ENCODE measurements at places on chromosomes 12 and 14.

DNA sequence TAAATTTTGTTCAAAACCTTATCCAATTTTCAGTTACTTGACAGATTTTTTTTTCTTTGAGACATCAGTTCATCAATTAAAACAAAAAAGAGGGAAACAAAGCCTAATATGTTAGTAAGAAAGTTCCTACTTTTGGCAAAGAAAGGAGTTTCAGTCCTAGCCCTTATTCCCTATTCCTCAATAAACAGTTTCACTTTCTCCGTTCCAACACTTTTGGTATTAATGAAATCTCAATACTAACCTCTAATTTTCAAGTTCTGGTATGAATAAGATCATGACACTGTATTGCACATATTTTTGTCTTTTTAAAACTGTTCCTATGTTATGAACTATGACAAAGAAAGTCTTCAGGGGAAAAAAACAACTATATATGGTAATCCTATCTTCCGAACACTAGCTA lies 48.4 kb downstream of the RPS6KA5 start:
- no peaks in the 10 kb centered on the region for H3K27me3 ChIP-seq
- no peak for DNase-seq
- H3K36me3 ChIP-seq: no peaks in the 10 kb centered on the region
- no peaks in the 10 kb centered on the region for H3K4me1 ChIP-seq

DNA sequence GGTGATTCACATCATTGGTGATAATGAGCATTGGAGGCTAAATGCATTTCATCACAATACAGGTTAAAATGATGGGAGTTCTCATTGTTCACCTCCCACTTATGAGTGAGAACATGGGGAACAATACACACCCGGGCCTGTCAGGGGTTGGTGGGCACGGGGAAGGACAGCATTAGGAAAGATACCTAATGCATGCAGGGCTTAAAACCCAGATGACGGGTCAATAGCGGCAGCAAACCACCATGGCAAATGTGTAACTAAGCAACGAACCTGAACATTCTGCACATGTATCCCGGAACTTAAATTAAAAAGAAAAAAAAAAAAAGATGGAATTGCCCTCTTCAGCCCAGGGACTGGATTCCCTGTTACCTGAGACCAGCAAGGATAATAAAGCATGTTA lies 2.3 kb upstream of the LUM start:
- peaks cover 7% of the 10 kb centered on the region for H3K4me1 ChIP-seq
- H3K36me3 ChIP-seq: no peaks in the 10 kb centered on the region
- H3K27me3 ChIP-seq: no peaks in the 10 kb centered on the region
- no peak for DNase-seq
- H3K27ac ChIP-seq: no peak overlapping the region

GRCh38 chr14:33936391-33936790 lies 14.5 kb downstream of the EGLN3 start:
- H3K36me3 ChIP-seq: no peaks in the 10 kb centered on the region
- H3K4me1 ChIP-seq: peaks cover 4% of the 10 kb centered on the region
- DNase-seq: no peak
- H3K4me3 ChIP-seq: no peak overlapping the region
- no peaks in the 10 kb centered on the region for H3K27me3 ChIP-seq
- no peak overlapping the region for H3K27ac ChIP-seq

DNA sequence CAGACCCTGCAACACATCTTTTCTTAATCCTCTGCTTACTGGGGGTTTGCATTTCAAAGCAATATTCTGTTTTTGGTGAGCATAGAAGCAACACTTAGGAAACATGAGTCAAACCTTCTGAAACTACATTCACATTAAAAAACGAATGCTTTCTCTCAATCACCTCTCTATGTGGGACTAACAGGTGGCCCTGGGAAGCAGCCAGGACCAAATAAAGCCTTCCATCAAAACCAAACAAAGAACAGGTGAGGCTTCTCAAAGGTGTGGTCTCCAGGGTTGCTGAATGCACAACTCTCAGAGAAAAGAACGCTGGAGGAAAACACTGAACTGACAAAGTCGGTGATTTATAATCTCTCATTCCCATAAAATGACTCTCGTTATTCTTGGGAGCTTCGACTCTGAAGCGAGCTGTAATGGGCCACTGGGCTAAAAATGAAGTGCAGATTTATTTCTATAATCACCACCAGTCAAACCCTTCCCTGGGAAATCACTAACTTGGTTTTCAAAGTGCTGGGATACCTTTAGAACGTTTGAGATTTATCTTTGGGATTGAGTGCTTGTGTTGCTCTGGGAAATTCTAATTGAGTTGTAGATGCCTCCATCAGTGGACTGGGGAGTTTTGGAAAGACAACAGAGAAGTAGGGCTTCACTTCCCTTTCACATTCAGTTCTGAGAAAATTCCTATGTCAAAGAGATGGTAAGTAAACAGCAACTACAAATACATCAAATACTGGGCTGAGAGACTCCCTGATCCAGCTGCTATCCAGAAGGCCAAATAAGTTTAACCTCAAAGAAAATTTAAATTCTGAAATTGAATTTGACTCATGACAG lies 262.0 kb upstream of the TMPO start:
- H3K36me3 ChIP-seq: no peaks in the 10 kb centered on the region
- no peak overlapping the region for H3K4me3 ChIP-seq
- no peaks in the 10 kb centered on the region for H3K27me3 ChIP-seq
- no peak for DNase-seq
- H3K4me1 ChIP-seq: no peaks in the 10 kb centered on the region

GRCh38 chr12:41167701-41168100 lies 20.4 kb upstream of the PDZRN4 start:
- no peaks in the 10 kb centered on the region for H3K27me3 ChIP-seq
- DNase-seq: no peak
- no peaks in the 10 kb centered on the region for H3K4me1 ChIP-seq
- H3K4me3 ChIP-seq: no peak overlapping the region

- H3K4me3 ChIP-seq: no peak overlapping the region
- no peaks in the 10 kb centered on the region for H3K36me3 ChIP-seq
- no peaks in the 10 kb centered on the region for H3K27me3 ChIP-seq
These were observed 85.9 kb downstream of the PAX9 start for GRCh38 chr14:36747411-36748184.

DNA sequence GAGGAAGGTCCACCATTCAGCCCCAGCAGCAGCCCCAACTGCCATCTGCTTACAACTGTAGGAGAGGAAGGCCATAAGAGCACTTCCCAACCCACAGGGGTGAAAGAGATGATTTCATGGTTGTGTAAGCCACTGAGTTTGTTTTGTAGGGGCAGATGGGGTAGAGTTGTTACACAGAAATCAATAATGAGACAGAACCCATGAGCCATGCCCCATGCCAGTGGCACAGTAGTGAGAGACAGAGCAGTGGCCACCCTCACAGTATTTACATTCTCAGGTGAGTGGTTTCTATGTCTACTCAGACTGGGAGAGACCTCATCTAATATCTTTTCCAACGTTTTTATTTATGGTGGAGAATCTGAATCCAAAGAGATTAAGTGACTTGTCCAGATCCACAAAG lies 68.6 kb downstream of the NUAK1 start:
- no peak overlapping the region for H3K27ac ChIP-seq
- no peak overlapping the region for H3K4me3 ChIP-seq
- peaks cover 38% of the 10 kb centered on the region for H3K36me3 ChIP-seq
- no peaks in the 10 kb centered on the region for H3K27me3 ChIP-seq

- no peak overlapping the region for H3K27ac ChIP-seq
- H3K27me3 ChIP-seq: no peaks in the 10 kb centered on the region
- H3K36me3 ChIP-seq: no peaks in the 10 kb centered on the region
- no peak for DNase-seq
These were observed 67.0 kb upstream of the TTC7B start for GRCh38 chr14:90883197-90883596.

DNA sequence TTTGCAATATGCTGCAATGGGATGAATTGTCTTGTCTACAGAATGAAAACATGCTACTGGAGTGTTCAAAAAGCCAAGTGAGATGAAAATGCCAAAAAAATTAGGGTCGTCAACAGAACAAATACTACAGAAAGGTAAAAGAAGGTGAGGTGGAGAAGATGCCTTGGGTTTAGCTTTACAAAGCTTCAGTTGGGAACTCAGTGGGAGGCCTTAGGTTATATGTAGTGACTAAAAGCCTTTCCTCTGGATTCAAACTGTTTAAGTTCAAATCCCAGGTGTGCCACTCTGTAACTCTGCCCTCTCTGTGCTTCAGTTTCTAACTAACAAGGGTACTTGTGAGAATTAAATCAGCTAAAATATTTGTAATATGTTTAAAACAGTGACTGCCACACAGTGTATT lies 84.9 kb upstream of the PDE3A start:
- H3K36me3 ChIP-seq: no peaks in the 10 kb centered on the region
- H3K27me3 ChIP-seq: no peaks in the 10 kb centered on the region
- H3K4me1 ChIP-seq: no peaks in the 10 kb centered on the region
- H3K27ac ChIP-seq: no peak overlapping the region
- no peak for DNase-seq
- no peak overlapping the region for H3K4me3 ChIP-seq

GRCh38 chr12:52633383-52633782 lies 15.0 kb upstream of the KRT73 start:
- no peak overlapping the region for H3K4me3 ChIP-seq
- no peaks in the 10 kb centered on the region for H3K4me1 ChIP-seq
- H3K27ac ChIP-seq: no peak overlapping the region
- no peaks in the 10 kb centered on the region for H3K36me3 ChIP-seq

DNA sequence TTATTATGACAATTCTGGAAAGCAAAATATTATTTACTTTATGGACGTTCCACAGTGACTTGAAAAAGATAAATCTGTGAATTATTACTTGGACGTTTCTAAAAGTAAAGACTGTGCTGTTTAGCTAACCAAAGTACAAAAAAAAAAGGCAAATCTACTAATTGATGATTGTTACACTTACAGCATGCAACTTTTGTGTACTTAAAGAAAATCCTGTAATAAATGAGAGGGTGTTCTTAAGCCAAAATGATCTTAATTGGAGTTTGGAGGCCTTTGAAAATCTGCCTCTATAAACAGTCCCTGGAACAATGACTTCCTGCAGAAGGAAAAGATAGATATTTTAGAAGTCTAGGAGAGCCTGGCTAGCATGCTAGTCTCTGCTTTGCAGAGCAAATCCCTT lies 434.0 kb upstream of the SYT1 start:
- no peaks in the 10 kb centered on the region for H3K4me1 ChIP-seq
- H3K36me3 ChIP-seq: no peaks in the 10 kb centered on the region
- no peak overlapping the region for H3K4me3 ChIP-seq
- H3K27ac ChIP-seq: no peak overlapping the region
- no peak for DNase-seq

GRCh38 chr14:82694820-82695219 lies 1161.2 kb upstream of the SEL1L start:
- H3K4me3 ChIP-seq: no peak overlapping the region
- no peak for DNase-seq
- no peak overlapping the region for H3K27ac ChIP-seq
- no peaks in the 10 kb centered on the region for H3K27me3 ChIP-seq
